ENCODE measurements at places on chromosomes 16 and 17.
A peak's percentile ranks its signal among the peaks of the same experiment; 100 is the strongest.

DNA sequence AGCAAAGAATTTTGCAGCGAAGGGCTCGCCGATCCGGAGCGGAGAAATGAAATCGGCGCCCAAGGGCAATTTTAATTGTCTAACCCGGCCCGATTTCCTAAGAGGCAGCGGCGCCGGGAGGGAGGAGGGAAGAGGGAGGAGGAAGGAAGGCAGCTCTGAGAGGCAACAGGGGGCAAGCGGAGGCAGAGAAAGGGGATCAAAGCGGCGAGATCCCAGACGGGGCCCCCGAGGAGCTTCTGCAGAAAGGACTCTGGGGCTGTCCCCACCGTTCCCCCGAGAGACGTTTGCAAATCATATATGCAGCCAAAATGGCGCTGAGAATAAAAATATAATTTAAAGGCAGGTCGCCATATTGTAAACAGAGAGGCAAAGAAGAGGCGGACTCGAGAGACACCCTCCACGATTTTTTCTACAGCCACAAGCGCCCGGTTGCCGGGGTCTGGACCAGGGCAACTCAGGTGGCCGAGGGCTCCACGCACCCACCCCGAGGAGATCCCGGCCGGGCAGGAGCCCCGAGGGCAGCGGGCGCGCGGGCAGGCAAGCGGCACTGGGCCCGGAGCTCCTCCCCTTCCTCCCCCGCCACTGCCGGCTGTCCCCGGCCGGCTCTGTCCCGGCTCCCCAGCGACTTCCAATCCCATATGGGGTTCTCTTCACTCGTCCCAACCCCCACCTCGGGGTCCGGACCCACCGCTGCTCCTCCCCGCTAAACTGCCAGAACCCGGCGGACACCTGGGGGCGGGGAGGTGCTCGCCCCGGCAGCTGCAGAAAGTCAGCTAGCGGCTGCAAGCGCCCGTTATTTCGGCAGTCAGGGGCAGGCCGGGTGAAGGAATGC is 1.9 kb downstream of the PHF12 start:
- peak; percentile 78 for DNase-seq

DNA sequence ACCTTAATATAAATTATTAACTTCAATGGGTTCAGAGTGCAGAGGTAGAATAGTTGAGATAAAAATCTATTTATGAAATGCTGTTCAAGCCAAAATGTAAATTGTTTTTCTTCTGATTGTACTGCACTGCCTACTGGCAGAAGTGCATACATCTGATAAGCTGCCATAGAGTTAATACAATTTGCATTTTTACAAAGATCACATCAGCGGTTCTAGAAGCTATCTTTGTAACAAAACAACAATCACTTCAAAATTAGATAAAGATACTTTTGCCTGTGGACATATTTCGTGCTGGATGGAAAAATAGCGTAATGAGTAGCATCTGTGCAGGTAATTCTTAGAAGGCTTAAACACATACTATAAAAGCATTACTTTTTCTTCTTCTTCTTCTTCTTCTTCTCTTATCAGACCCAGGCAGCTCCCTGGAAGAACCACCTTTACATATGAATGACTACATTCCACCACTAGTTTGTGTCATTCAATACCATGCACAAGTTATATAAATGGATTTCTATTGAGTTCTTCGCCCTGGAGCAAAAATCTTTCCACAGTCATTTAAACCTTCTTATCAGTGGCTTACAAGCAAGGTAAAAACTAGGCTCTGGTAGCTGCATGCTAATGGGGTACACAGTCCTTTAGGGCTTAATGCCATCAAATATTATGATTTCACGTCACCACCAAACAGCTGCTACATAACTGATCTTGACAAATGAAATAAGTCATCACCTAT is 47.0 kb downstream of the SYNRG start:
- no peak for DNase-seq

- no peak for DNase-seq
These were observed 76.0 kb downstream of the LYRM1 start for GRCh38 chr16:20976576-20976975.

GRCh38 chr16:49701789-49702494 is 154.0 kb downstream of the ZNF423 start:
- DNase-seq, result no peak

- no peak for DNase-seq
These were observed 77.5 kb upstream of the DYNLRB2 start for GRCh38 chr16:80463326-80463725.

DNA sequence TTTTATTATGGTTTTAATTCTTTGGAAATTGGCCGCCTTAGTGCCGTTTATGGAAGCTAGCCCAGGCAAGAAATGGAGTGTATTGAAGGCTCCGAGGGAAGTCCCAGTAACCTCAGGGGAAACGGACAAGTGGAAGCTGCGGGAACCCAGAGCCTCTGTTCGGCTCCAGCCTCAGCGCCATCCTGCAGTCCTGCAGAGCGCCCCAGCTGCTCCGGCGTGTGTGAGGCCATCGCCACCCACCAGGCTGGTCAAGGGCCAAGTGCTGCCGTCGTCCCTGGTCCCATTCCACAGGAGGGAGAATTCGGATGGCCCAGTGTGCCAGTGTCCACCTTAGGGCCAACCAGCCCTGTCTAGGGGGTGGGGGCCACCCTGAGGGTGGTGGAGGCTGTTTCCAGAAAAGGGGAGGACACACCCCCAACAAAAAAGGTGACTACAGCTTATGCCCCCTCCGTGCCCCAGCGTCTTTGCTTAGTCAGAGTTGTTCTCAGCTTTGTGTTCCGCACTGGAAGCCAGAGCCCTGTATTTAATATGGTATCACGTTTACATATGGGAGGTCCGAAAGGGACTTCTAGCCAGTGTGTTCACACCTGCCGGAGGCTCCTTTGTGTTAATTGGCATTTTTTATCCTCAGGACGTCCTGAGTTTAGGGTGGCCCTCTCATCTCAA is 13.0 kb downstream of the MGRN1 start:
- no peak for DNase-seq

- peak; percentile 67 for DNase-seq
These were observed 30.5 kb downstream of the SMPD3 start for GRCh38 chr16:68417711-68418301.

- no peak for DNase-seq
These were observed 249.4 kb downstream of the FTO start for GRCh38 chr16:53953336-53953735.

DNA sequence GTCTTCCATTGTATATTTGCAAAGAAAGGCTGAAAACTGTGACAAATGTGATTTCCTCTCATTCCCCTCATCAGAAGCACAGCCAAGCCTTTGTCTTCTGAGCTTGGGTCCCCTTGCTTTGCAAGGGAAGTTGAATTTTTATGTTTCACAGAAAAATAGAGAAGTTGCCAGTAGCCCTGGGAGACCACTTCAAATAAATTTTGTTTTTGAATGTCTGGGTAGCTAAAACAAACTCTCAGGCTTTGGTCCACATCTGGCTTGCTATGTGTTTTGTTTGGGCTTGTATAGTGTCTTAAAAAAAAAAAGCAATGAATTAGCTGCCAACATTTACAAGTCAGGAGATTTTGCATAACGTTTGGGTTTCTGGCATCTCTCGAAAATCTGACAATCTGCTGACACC is 24.1 kb downstream of the PIK3R6 start:
- DNase-seq, result no peak

GRCh38 chr17:48616717-48617470 is 1.8 kb upstream of the HOXB8 start:
- DNase-seq, result no peak

GRCh38 chr17:17822189-17822588 is 14.6 kb downstream of the SREBF1 start:
- no peak for DNase-seq

DNA sequence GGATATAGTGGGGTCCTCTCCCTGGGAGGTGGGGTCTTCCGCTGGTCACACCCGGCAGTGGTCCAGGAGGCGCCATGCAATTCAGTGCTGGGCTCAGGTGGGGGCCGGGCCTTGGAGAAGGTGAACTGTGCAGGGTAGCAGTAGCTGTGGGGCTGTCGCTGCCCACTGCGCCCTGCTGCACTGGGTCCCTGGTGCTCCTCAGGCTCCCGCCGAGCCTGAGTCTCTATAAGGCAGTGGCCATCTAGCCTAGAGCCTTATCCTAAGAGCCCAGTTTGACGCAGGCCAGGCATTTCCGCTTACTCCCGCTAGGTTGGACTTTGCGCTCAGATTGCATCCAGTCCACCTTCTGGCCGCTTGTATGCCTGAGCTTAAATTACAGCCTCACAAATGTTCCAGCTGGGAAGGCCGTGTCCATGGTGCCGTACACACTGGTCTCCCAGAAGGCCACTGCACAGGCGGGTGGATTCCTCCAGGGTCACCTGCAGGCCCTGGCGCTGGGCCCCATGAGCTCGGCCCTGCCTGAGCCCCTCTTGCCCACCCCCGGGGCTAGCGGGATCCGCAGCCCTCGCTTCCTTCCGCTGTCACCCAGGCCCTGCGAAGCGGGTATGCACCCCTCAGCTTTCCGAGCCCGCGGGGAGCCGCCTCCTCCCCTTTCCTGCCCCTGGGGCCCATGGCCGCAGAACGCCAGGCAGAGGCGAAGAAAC is 1762.2 kb downstream of the TP53TG3F start:
- no peak for DNase-seq

DNA sequence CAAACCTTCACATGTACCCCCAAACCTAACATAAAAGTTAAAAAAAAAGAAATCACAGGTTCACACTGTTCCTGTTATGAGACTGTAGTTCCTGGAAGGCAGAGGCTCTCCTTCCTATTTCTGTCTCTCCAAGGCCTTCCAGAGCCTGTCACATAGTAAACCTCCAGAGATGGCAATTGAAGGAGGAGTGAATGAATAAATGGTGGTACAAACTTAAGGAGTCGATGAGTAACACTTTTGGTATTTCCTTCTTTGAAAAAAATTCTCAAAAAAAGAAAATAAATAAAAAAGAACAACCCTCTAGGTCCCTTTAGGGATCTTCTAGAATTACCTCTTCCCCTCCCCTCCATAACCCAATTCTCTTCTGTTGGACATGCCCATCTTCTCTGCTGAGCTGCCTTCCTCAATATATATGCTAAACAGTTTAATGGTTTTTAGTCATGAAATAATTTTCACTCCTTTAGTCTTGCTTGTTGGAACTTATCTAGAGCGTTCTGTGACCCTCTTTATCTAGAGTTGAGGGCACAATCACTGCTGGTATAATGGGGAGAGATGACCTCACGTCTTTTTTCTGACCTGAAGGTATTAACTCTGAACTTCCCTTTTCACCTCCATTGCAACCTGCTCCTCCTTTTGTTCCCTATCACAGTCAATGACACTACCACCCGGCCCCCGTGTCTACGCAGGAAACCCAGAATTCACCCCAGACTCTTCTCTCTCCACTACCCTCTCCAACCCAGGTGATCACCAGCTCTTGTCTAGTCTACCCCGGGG is 1.7 kb upstream of the TAF15 start:
- no peak for DNase-seq

- no peak for DNase-seq
These were observed 20.4 kb downstream of the CA4 start for GRCh38 chr17:60169921-60170817.

DNA sequence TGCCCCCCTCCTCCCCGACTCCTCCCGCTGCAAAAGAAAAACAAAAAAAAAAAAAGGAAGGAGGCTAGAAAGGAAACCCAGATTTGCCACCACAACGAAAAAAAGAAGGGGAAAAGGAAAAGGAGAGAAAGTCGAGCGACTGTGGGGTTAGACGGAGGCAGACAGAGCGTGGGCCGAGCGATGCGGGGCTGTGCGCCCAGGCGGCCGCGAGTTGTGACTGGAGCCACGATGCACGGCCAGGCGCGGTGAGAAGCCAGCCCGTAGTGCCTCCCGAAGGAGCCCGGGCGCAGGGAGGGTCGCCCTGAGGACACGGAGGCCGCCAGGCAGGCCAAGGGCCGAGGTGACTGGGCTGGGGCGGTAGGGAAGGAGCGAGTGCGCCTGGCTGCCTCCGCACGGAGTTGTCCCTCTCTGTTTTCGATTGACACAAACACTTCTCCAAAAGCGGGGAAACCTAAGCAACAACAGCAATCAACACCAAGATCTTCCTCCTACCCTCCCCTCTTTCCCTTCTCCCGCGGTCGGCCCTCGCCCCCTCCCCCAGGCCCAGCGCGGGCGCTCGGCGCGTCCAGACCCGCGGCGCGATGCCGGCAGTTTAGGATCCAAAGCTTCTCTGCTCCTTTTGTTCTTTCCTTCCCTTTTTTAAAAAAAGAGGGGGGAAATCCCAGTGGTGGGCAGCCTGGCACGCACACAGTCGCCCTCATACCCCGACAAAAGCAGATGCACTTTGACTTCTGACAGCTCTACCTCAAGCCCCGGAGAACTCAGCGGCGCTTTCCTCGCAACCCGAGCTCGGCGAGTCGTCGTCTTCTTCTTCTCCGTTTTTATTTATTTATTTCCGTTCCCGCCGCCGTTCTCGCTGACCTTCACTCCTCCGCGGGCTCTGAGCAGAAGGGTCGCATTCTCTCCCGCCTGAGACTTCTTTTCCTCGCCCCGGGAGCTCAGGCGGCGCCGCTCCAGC is at the start of gene LHX1:
Gene LHX1, plus strand, starts transcription at position 475 of the 958 bp plus-strand sequence. CDS start 723 bp downstream, outside the sequence.
- no peak for DNase-seq

DNA sequence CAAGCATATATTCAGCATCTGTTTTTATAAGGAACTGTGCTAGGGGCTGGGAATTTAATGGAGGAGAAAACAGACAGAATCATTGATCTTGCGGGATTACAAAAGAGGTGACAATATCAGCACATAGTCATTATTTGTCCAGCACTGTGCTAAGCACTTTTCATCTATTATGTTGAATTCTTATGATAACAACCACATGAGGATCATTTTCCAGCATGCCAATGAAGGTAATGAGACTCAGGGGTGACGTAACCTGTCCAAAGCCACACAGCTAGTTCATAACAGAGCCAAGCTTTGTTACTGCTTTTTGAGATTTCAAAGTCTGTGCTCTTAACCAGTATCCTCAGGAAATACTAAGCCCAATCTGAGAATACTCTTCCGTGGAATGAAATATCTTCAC is 503.3 kb downstream of the CDH13 start:
- no peak for DNase-seq

- peak; percentile 17 for DNase-seq
These were observed 821 bp downstream of the SOCS7 start for GRCh38 chr17:38352245-38353085.

DNA sequence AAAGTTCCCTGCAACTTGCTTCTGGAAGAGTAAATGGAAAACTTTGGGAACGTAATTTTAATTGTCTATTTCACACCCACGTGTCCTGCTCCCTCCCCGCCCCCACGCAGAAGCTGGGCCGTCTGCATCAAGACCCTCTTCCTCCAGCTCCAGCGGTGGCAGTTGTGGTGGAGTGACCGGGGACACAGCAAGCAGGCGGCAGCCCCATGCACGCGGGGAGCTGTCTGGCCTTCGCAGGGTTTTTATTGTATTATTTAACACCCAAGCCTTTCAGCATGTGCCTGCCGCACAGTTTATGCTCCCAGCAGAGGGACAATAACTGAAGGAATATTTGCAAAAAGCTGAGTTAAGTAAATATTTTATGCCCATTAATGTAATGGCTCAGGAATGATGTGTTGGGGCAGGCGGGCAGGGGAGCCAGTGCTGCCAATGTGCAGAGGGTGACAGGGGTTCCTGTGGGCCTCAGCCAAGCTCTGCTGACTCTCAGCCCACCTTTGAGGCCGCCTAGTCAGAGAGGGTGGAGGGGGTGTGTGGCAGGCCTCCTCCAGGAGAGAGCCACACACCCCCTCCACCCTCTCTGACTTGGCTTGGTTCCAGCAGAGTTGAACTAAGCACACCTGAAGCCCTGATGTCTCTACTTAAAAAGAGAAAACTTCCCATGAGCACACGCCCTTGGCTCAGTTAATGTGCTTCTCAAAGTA is 32.4 kb upstream of the ENPP7 start:
- DNase-seq, result no peak

GRCh38 chr16:67246756-67247191 is 507 bp downstream of the FHOD1 start:
- DNase-seq, result no peak

GRCh38 chr17:31493656-31494155 is 102.2 kb downstream of the RAB11FIP4 start:
- DNase-seq, result no peak

- DNase-seq, result peak; percentile 32
These were observed 15.1 kb downstream of the NOD2 start for GRCh38 chr16:50708373-50709060.

Data from stimulated activated CD4-positive, alpha-beta T cell treated with anti-CD3 and anti-CD28 coated beads, Interleukin-4, amount 100 ng/mL, for 1 hour (primary cell).